ENCODE measurements at places on chromosomes 7 and 10.

DNA sequence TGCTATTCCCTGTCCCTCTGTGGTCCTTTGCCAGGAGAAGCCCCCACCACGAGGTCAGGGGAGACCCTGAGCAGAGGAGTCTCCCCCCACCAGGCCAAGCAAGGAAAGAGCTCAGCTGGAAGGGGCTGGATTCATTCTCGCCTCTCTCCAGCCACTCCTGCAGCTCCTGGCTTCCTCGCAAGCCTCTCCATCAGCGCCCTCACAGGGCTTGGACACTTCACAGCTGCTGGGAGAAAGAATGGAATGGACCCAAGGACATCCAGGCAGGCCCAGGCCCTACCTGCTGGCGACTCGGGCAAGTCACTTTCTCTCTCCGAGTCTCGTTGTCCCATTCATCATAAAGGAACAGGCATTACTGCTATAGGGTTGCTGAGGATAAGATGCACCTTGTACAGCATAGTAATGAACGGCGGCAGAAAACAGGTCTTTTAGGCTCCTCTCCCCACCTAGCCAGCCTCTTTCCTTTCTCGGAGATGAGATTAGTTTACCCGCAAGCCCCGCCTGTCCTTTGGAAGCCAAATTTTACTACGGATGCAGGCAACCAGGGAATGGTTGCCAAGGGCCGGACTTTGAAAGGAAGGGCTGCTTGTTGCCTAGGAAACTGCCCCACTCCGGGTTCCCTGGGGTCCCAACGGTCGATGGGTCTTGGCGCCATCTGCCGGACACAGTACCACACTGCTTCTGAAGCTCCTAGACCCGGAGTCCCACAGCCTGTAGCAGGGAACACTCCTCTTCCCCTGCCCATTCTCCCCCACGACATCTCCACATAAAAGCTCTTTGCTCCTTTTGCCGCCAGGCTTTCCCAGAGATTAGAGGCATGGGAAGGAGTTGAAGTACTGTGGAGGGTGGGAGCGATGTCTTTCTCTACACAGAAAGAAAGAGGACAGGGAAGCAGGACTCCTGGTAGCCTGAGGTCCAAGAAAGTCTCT lies 22.3 kb downstream of the IMPDH1 start:
- DNase-seq, result peak; percentile 80

- DNase-seq, result no peak
Measured at GRCh38 chr10:104340111-104340526, 1.9 kb upstream of the ITPRIP start.

DNA sequence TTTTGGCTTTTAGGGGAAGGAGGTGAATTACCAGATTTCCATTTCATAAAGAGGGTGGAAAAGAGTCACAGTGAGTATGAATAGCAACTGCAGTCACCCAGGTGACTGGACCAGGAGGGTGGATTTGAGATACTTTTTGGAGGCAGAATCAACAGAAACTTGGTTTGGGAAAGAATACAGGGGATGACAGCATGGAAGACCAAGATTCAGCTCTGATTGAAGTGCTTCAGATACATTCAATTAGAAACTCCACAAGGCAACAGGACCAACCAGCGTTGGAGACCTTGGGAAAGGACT lies 83.0 kb downstream of the SGMS1 start:
- no peak for DNase-seq

GRCh38 chr10:119177708-119178371 lies 772 bp downstream of the PRDX3 start:
- no peak for DNase-seq

DNA sequence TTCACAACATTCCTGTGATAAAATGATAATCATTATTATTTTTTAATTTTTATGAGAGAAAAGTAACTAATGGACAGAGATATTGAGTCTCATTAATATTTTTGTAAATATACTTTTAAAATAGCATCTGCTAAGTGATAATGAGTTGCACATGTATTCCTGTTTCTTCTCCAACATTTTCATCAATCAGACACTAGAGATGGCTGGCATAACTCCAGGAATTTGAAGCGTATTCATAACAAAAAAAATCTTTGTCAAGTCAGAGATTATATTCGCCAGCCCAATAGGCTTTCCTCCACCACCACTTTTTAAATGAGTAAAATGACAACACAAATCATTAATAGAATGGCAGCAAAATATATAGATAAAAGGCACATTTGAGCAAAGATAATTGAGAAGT lies 524.0 kb upstream of the KCND2 start:
- no peak for DNase-seq

DNA sequence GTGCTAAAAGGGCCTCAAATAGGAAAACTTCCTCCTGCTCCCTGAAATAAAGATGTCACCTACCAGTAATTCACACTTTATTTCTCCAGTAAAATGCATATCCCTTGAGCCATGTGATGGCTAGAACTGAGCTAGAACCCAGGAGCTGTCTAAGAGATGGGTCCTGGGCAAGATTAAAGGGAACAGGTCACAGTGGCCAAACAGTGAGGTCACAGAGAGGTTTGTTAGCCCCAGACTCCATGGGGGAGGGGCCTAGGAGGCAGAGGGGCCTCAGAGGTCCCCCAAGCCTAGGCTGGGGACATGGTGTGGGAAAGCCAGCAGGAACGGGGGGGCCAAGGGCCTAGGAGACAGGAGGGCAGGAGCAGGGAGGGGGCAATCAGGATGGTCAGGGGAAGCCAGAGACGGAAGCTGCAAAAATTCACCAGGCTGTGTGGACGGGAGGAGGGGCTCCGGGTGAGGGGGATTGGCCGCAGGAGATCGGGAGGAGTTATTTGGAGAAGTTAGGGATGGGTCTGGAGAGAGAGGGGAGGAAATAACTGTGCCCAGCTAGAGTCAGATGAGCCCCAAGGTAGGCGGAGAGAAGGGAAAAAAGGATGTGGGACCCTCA lies 3.3 kb downstream of the FBXO24 start:
- DNase-seq, result no peak

DNA sequence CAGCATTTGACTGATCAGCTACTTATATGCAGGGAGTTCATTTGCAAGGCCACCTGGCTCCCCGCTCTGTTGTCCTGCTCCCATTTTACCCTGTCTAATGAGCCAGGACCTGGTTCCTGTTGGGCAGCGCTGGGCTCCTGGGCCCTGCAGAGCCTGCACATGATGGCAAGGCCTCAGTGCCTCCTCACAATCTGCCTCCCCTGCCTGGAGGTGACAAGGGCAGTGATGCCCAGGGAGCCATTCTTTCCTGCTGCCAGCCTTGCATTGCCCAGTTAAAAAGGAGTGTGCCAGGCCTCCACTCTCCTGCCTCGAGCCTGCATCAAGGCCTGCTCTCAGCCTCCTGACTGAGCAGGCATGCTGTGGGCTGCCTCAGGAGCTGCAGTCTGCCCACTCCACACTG lies 28.5 kb downstream of the CHAT start:
- no peak for DNase-seq

DNA sequence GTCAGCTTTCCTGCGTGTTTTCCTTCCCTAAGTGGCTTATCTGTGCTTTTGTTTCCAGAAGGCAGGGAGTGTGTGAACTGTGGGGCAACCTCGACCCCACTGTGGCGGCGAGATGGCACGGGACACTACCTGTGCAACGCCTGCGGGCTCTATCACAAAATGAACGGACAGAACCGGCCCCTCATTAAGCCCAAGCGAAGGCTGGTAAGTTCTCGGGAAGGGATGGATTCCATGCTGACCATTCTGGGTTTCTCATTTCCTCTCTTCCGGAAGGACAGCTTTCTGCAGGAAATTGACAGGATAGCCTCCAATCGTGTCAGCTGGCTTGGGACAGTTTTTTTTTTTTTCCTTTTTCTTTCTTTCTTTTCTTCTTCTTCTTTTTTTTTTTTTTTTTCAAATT lies 9.4 kb downstream of the GATA3 start:
- no peak for DNase-seq

DNA sequence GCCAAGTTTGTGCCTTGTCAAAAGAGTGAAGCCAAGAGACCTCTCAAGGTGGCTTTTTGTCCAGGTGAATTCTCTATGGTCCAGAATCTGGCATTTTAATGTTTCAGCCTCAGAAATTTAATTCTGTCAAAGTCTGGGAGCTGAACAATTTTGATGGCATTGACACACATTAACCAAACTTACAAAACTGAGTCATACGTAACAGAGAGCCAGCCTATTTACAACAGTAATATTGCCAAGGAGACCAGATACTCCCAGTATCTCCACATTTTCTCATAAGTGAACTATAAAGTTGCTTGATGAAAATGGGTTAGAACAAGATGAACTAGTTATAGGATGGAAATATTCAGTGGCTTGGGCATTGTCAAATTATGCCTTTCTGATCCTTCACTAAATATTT lies 43.8 kb downstream of the PDE6C start:
- no peak for DNase-seq

GRCh38 chr10:121600611-121601010 lies 2.4 kb upstream of the FGFR2 start:
- DNase-seq, result no peak

- no peak for DNase-seq
Measured at GRCh38 chr7:118575393-118575948, 351.0 kb downstream of the ANKRD7 start.

- DNase-seq, result no peak
Measured at GRCh38 chr7:27890205-27890849, 150.4 kb downstream of the TAX1BP1 start.

GRCh38 chr10:96714031-96714590 lies 6.2 kb downstream of the PIK3AP1 start:
- DNase-seq, result no peak

DNA sequence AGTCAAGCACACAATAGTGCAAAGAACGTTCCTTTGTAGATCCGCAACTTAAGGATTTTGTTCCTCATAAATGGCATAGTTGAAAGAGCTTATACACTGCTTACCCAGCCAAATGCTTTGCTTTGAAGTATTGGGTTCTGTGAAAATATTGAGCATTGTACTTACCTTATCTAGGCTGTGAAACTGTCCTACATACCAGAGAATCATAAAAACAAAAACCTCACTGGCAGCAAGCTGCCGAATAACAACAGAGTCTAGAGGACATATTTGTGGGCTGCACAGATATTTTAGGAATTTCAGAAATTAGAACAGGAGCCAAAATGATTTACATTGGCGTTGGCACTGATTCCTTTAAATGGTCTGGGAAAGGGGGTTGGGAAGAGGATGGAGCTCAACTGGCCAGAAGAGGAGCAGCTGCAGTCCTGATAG lies 174.8 kb downstream of the RTKN2 start:
- DNase-seq, result peak; percentile 34

- no peak for DNase-seq
Measured at GRCh38 chr10:28894146-28894545, 216.8 kb downstream of the BAMBI start.

DNA sequence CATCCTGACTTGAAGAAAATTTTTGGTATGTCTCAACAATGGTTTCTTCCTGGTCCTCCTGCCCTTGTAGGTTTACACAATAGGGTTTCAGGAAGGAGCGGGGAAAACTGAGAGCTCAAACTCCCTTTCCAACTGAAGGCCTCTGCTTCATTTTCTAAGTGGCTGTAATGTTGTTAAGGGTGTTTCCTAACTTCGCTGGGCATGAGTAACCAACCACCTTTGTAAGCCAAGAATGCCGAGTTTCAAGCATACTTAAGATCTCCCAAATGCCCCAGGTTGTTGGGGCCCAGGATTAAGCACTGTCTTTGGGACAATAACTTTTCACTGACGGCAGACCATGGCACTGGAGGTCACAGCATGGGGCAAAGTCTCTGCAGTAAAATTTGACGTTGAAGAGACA lies 33.6 kb upstream of the DRGX start:
- DNase-seq, result no peak

DNA sequence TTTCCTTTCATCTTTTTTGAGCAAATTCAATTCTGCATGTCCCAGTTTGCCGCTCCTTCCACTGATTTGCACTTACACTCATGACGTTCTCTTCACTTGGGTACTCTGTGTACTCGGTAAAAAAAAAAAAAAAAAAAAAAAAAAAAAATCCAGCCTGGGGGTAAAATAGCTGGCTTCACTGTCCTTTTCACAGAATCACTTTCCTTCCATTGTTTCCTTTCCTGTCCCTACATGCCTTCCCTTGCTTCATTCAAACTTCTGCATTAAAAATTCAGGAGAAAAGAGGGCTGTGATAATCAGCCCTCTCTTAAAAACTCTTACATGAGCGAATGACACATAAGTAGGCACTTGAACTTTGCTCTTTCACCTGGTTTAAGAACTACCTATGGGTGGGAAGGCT lies 8.7 kb downstream of the ANKRD1 start:
- no peak for DNase-seq

- no peak for DNase-seq
Measured at GRCh38 chr7:158291998-158292397, 295.6 kb downstream of the PTPRN2 start.

- no peak for DNase-seq
Measured at GRCh38 chr7:26381476-26382353, 90.1 kb downstream of the SNX10 start.

GRCh38 chr10:31362023-31362641 lies 43.1 kb downstream of the ZEB1 start:
- DNase-seq, result no peak

GRCh38 chr10:73907841-73908517 lies 3.0 kb upstream of the PLAU start:
- DNase-seq, result no peak

DNA sequence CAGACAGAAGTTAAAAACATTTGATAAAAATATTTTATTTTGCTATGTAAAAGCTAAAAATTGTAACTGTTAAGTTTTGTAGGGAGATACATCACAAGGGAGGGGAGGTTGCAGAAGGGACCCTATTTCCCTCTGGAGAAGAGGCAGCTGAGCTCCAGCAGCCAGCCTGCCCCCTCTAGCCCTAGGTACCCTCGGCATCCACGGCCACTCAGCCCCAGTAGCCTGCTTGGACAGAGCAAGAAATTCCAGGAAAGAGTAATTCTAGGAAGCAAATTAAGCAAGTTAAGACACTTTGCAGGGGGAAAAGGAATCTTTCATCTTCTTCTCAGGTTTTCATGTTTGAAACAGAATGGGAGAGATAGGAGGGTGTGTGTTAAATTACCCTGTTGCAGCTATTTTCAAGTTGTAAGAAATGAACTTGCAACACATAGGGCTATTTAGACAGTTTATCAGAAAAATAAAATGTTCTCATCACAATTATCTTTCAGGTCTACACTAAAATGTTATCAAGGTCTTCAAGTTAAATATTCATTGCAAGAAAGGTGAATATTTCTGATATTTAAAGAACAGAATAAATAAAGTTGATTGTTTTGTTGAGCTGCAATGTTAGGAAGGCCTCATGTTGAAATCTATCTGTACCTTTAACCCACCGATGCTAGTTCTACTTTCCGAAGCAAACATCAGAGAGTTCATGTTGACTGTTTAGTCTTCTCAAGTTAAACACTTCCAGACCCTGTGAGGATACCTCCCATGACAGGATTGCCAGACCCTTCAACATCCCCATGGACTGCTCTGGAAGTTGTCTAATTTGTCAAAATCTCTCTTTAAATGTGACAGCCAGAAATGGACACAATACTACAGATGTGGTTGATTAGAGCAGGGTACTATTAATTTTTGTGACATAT lies 5.5 kb downstream of the SGCE start:
- DNase-seq, result no peak

GRCh38 chr7:9603291-9603690 lies 1169.9 kb downstream of the NXPH1 start:
- no peak for DNase-seq

GRCh38 chr10:97640174-97640867 lies at the start of gene PI4K2A:
Gene PI4K2A, plus strand, starts transcription at chr10:97640671. Its CDS starts 72 bp downstream, at chr10:97640743.
- peak; percentile 95 for DNase-seq

Measured in Calu3 (cell line).